ENCODE measurements at places on chromosomes 1 and 21.

DNA sequence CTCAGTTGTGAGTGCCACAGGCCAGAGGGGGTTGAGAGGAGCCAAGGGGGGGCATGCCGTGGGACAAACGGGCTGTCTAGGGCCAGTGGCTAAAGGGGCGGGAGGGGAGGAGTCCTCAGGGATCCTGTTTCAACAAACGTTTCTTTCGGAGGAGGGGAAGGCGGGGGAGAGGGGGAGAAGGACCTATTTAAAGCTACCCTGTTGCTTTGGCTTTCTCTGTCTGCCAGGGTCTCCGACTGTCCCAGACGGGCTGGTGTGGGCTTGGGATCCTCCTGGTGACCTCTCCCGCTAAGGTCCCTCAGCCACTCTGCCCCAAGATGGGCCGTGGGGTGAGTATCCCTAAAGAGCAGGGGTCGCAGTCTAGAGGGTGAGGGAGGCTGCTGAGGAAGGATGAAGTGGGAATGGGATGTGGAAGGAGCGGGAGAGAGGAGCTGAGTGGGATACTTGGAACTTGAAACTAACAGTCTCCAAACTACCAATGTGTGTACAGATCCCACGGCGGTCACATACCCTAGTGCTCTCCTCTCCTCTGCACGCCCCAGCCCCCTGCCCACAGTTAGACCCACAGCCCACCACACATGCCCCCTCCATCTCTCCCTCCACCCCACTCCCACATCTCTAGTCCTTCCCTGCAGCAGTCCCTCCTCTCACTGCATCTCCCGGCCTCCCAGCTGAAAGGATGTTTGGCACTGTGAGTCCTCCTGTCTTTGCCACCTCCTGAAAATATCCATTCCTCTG, at the start of gene ATP1A2:
Gene ATP1A2 (plus strand): TSS at position 215 of the 738 bp plus-strand sequence. CDS start 103 bp downstream, at position 318.
- DNase-seq = no peak

DNA sequence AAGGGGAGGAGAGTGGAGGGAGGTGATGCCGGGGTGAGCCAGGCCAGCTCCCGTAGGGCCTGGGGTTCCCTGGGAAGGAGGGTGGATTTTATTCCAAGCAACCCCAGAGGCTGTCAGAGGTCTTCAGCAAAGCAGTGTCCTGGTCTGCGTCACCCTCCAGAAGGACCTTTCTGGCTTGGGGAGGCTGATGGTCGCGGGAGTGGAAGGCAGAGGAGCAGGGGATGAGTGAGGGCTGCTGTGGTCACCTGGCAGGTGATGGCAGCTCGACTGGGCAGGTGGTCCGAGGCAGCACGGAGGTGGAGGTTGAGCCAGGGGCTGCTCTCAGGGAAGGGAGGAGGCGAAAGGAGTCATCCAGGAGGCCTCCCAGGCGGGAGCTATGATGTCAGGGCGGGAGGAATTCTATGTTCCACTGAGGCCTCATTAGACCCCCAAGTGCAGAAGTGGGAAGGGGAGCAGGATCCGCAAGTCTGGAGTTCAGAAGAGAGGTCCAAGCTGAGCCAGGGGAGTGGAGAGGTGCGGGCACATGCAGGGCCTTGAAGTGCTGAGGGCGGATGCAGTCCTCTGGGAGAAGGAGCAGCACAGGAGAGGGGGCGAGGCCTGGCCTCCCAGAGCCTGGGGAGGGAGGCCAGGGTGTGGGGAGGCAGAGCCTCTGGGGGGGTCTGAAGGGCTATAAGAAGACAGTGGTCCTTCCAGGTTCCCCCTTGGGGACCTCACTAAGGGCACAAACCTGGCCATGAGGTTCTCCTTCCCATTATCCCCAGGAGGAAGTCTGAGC, 33.3 kb downstream of the BMP8A start:
- no peak for DNase-seq

- DNase-seq = no peak
Observed at GRCh38 chr1:207755846-207756693, 4.2 kb downstream of the CD46 start.

DNA sequence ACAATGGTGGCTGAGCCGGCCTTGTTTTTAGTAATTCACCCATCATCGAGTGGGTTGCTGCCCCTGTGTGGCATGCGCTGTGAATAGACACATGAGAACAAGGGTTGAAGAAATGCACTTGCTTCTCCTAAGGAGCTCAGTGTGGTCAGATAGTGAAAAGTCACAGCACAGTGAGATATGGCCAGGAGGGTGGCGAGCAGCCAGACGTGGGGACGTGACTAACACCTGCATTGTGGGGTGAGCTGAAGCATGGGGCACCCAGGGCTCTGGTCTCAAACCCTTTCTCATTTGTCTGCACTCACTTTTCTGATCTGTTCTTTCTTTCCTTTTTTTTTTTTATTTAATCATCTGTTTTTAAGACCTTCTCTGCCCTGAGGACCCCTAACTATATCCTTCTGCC, 13.5 kb downstream of the MTARC1 start:
- DNase-seq = no peak

GRCh38 chr1:156419854-156420204, 50.8 kb downstream of the RHBG start:
- DNase-seq = no peak

DNA sequence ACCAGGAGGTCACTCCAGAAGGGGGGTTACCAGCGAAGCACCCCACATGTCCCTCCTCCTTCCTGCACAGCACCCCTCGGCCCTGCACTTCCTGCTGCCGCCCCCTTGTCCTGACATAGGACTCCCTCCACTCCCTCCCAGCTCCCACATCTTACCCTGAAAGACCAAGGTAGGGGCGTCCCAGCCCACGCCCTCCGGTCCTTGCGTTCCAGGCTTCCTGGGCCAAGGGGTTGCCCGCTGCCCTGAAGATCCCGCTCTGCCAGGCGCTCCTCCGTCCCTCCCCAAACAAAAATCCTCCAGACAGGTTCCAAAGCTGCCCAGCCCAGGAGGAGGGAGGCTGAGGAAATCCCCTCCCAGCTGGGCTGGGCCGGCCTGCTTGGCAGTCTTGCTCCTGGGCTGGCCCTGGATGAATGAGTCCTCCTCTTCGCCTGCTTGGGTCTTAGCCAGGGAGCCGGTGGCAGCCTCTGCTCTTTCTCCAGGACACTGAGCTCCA, at the start of gene RHBDL2:
Gene RHBDL2 (minus strand): TSS at position 304 of the 493 bp plus-strand sequence. CDS start 22,618 bp downstream, outside the sequence.
- DNase-seq = no peak

DNA sequence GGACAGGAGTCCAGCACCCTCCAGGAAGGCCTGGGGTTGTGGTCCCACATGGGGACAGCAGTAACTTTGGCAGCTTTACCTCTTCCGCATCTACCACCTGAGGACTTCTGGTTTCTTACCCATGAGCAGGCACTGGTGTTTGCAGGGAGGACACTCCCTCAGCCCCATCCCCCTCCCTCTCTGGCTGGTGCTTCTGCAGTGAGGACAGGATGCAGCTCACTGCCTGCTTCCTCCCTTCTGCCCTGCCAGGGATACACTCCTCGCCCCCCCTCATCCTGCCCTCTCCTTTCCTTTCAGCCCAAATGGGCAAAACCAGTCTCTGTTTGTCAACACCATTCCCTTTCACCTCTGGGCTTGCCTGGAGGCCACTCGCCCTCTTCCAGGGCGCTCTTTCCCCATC, 62.4 kb downstream of the KIRREL1 start:
- DNase-seq = no peak

DNA sequence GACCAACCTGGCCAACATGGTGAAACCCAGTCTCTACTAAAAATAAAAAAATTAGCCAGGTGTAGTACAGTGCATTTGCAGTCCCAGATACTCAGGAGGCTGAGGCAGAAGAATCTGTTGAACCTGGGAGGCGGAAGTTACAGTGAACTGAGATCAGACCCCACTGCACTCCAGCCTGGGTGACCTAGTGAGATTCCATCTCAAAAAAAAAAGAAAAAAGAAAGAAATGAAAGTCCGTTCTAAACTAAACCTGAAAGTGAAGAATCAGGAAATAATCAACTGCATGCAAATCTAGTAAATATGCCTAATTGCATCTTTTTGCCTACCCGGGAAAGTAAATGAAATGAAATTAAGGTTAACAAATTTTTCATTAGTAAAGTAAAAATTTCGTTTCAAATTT, 99.6 kb downstream of the ZZZ3 start:
- DNase-seq = no peak

DNA sequence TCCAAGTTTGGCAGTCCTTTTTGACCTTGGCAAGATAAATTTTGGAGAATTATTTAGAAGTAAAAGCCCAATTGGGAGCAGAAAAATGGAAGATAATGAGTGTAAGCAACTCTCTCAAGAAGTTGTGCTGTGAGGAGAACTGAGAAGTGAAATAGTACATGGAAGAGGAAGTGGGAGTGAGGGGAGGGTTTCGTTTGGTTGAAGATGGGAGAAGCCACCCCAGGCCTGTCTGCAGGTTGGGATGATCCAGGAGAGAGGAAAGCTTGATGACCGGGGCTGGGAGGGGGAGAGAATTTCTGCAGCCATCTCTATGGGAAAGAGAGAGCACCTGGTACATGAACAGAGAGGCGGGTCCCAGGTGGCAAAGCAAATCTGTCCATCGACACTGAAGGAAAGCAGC, 8.6 kb upstream of the RCAN1 start:
- DNase-seq = no peak

- no peak for DNase-seq
Observed at GRCh38 chr21:14523234-14523633, 22.9 kb downstream of the SAMSN1 start.

GRCh38 chr1:117659550-117660270, 53.9 kb downstream of the TENT5C start:
- no peak for DNase-seq

GRCh38 chr1:245718123-245718522, 563.3 kb downstream of the KIF26B start:
- DNase-seq = no peak

DNA sequence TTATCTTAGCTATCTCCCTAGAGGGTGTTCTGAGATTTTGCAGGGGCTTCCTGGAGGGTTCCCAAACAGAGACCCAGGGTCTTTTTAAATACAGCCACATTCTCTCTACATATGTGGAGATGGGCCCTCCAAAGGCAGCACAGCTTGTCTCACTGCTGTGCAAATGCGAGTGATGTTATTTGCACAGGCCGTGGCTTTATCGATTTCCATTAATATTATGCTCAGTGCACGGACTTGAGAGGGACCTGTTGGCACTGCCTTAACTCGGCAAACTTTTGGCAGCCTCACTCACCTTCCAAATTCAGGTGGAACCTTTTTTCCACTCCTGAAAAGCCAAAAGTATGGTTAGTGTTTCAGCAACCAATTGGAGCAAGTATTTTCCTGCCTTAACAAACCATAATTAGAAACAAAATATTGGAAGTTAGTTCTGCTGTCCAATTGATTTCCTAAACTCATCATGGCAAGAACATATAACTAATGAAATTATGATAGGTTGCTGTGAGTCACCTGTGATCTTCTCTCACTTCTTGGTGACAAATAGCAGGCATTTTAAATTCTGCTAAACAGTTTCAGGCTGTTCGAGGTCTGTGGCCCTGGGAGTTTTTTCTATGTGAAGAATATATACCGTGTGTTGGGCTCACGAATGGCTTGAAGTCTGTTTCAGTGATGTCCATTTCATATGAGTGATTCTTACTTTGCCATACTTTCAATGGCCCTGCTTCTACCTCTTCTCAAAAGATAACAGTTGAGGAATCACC, 10.9 kb downstream of the LHX9 start:
- DNase-seq = no peak

DNA sequence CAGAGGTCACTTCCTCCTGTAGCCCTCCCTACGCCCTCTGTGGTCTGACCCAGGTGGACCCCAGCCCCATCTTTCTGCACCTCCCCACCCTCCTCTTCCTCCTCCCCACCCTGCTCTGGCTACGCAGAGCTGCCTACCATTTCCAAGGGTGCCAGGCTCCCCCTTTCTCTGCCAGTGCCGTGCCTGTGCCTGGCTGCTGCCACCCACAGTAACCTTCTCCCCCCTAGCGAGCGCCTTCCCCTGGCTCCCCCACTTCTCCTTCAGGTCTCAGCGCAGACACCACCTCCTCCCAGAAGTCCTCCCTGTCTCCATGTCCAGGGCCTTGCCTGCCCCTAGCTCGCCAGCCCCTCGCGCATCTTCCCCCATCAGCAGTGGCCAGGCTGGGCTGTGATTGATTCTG, 471.5 kb downstream of the PTPRU start:
- no peak for DNase-seq

DNA sequence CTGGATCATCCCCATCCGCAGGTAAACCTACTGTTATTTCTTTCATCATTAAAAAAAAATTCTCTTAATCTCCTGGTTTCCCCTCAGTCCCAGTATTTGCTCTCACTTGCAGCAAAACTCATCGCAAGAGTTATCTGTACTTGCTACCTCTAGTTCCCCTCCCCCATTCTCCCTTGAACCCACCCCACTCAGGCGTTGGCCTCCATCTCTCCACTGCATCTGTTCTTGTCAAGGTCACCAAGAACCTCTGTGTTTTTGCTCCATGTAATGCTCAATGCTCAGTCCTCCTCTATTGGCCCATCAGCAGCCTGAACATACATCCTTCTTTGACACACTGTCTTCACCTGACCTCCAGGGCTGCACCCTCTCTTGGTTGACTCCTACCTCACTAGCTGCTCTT, 4.6 kb downstream of the PKLR start:
- DNase-seq = no peak

Data from stimulated activated CD4-positive, alpha-beta T cell treated with anti-CD3 and anti-CD28 coated beads, Interleukin-1b, Interleukin-23, amount 100 ng/mL, for 1 hour (primary cell).